ENCODE measurements at places on chromosomes 6 and 20.

- DNase-seq, result no peak
Measured at GRCh38 chr6:28081486-28081751, 1.1 kb downstream of the ZNF165 start.

- DNase-seq, result no peak
Measured at GRCh38 chr6:129497481-129498441, 212.2 kb downstream of the ARHGAP18 start.

- no peak for DNase-seq
Measured at GRCh38 chr20:13545790-13546189, 92.9 kb downstream of the TASP1 start.

- no peak for DNase-seq
Measured at GRCh38 chr6:11163932-11164331, 52.4 kb upstream of the ERVFRD-1 start.

GRCh38 chr6:47485491-47486135, 8.0 kb downstream of the CD2AP start:
- DNase-seq, result no peak

DNA sequence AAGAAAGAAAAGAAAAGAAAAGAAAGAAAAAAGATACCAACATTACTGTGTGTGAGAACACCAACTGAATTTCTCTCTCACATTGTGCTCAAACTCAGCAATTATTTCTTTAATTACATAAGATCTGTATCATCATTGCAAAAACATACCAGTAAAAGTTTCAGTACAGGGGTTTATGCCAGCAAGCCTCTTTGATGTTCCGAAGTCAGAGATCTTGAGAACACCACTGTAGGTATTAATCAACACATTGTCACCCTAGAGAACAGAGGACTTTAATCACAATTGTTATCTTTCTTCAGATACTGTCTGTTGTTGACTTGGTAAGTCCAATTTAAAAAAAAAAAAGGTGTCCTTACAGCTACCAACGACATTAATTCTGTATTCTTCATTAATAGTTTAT, 60.9 kb upstream of the MAP7 start:
- no peak for DNase-seq

- DNase-seq, result no peak
Measured at GRCh38 chr20:51987812-51988211, 185.5 kb upstream of the SALL4 start.

- no peak for DNase-seq
Measured at GRCh38 chr6:71139249-71139648, 149.4 kb upstream of the OGFRL1 start.

GRCh38 chr6:150345781-150346180, 23.0 kb upstream of the IYD start:
- DNase-seq, result no peak

DNA sequence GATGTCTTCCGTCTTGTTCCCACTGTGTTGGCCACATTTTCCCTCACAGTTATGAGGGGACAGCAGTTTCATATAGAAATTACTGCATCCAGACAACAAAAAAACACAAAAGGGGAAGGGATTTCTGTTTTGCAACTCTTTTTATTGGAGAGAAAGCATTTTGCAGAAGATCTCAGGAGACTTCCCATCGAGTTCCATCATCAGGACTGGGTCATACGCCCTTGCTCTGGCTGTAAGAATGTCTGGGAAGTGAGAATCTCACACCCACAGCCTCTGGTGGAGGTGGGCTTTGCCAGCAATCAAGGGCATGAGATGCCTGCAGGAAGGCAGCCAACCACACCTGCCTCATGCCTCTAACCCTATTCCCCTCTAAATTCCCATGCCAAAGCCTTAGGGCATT, 5.8 kb upstream of the IGF2R start:
- DNase-seq, result no peak

DNA sequence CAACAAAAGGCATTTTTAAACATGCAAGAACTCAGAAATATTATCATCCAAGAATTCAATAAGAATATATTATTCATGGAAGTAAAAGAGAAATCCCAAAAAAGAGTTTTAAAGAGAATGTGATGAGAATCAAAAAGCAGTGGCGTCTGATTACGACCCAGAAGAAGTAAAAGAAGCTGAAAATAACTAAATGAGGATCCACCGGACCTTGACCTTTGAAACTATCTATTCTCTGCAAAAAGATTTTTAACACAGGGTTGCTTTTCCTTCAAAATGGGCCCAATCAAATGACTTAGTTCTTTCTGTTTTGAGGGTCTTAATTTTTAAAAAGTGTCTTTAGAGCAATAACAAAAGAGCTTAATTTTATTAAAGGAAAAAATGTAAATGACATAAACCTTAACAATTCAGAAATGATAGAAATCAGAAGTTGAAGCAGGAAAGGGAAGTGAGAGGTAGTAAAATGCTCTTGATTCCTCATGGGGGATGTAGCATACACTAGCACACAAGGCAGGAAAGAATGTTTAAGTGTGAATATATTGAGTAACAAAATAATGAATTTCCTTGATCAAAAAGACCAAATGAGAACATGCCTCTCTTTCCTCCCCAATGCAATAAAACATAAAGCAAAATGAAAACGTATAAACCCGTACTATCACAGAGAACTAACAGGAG, 223.1 kb upstream of the PRDM1 start:
- no peak for DNase-seq

- DNase-seq, result no peak
Measured at GRCh38 chr20:64069614-64070243, 6.7 kb downstream of the TCEA2 start.

GRCh38 chr6:12522347-12522746, 194.2 kb upstream of the PHACTR1 start:
- DNase-seq, result no peak

GRCh38 chr6:30061858-30062458, 893 bp downstream of the POLR1H start:
- no peak for DNase-seq

DNA sequence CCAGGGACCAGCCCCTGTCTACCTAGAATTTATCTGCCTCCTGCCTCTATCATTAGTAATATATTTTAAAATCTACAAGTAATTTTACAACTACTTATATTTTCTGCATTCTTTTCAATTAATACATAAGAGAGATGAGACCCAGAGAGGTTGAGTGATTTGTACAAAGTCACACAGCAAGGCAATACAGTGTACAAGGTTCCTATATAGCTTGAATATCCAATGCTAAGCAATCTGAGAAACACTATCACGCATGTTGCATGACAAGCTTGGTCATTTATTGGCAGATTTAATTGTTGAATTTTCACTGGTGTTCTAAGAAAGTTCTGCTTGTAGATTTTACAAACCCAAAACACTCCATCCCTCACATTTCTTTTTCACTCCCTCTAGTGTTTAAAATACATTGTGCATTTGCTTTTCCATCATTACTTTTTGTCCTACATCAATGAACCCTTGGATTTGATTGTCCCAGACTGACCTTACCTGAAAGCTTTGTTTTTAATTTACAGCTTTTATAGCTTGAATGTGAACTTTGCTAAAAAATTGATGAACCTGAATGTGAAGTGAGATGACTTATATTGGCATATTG, 520.9 kb upstream of the CITED2 start:
- no peak for DNase-seq

DNA sequence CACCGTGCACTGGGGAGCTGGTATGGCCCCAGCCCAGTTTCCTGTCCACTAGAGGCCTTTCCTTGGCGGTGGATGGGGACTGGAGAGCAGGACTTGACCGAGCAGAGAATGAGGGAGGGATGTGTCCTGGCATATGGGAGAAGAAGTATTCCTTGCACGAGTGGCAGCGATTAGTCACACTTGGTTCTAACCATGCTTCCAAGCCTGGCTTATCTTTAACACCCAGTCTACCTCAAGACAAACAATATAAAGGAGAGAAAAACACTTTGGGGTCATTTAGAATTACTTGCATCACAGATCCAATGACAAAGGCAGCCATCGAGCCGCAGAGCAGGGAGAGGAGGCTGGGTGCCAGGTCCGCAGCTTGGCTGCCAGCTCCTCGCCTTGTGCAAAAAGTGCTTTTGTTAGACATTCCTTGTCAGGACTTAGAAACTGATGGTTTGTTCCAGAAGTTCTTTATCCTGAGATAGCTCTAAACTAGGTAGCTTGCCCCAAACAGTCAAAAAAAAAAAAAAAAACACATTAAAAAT, 214.9 kb upstream of the GMDS start:
- DNase-seq, result no peak

- no peak for DNase-seq
Measured at GRCh38 chr6:159691133-159691962, 1.7 kb downstream of the SOD2 start.

Data from anterior cingulate cortex (tissue), 58 donors.